ENCODE measurements at places on chromosomes 6 and 20.

DNA sequence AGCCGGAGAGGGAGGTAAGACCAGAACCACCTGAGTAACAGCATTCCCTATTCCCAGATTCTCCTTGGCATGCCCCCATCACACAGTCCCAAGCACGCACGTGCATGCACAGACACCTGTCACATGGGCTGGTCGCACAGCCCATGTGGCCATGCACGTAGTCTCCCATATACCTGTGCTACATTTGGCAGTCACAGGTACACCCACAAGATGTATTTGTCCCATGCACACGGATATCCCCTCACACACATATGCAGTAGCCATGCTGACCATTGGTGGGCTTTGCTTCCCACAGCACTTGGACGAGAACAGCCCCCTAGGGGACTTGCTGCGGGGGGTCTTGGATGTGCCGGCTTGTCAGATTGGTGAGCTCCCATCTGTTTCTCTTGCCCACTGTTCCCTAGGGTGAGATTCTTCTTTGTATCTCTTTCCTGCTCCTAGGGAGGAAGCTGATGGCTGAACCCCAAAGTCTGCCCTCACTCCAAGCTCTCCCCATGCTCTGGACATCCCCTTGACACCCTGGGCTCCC, 31.9 kb downstream of the PLCG1 start:
- no peak for DNase-seq

DNA sequence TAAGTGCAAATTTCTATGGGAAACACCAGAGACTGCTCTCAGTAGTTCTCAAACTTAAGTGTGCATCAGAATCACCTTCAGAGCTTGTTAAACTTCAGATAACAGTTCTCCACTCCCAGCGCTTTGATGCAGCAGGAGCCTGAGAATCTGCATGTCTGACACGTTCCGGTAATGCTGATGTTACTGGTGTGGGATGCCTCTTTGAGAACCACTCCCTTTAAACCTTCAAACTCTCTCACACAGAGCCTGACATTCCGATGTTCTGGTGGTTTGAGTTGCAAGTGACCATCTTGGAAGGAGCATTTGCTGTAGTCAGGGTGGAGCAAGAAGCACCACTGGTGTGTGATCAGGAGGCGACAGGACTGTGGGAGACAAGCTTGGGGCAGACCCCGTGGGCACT, 57.9 kb downstream of the OTOR start:
- DNase-seq, result no peak

DNA sequence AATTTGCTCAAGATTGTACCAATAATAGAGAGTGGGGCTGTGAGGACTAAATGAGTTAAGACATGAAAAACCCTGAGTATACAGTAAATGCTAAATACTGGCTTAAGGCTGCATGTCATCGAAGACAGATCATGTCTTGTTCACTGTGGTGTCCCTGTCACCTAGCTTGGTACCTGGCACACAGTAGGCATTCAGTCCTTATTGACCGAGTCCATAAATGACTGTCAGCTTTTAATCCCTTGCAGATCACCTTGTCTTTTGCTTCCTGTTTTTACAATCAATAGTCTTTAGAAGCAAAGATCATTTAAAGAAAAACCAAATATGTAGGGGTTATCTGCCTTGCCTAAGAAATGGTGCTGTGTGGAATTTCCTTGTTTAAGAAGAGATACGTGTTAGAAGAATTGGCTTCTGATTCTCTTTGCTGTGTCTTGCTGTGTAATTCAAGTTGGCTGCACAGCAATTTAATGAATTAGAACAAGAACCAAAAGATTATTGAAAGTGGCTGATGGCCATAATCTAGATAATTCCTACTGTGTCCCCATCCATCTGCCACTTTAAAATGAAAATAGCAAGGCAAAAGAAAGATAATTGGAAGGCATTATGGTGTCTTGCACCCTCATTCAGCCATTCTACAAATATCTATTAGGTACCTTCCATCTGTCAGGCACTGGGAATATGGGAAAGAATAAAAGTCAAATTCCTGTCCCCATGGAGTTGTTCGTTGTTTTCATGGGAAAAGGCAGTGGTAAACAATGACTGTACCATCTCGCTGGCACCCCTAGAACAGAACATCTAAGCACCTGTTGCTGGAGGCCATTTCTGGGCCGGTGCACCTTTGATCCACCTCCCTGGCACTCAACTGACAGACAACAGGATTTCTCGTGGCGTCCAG, 12.4 kb upstream of the MAPK13 start:
- DNase-seq, result no peak

DNA sequence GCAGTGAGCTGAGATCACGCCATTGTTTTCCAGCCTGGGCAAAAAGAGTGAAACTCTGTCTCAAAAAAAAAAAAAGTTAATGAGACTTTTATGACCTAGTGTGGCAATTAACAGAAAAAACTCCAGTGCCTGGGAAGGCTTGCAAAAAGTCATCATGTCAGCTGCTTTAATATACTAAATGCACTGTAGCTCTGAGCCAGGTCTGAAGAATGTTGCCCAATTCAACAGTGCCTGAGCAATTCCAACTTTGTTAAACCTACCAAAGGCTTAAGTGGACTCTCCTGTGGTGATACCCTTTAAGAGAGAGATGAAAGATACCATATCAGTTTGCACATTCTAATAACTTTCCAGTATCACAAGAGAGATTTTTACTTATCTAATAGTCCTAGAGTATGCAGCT, 6.5 kb upstream of the ROS1 start:
- DNase-seq, result no peak

DNA sequence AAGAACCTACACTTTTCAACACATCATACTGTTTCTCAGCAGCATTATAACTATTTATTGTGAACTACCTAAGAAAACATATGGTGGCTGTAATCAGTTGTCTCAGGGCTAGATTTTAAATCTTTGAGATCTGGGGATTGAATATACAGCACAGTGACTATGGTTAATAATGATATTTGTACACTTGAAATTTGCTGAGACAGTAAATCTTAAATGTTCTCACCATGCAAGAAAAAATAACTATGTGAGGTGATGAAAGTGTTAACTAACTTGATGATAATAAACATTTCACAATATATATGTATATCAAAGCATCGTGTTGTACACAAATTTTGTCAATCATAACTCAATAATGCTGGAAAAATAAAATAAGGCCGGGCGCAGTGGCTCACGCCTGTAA, 113.8 kb downstream of the ATXN1 start:
- no peak for DNase-seq

All from HEK293T (cell line).